ENCODE measurements at places on chromosomes 13 and 19.

- no peak for DNase-seq
Observed at GRCh38 chr13:99867535-99868257, 103.9 kb downstream of the ZIC5 start.

- no peak for DNase-seq
Observed at GRCh38 chr13:99875391-99875790, 96.2 kb downstream of the ZIC5 start.

DNA sequence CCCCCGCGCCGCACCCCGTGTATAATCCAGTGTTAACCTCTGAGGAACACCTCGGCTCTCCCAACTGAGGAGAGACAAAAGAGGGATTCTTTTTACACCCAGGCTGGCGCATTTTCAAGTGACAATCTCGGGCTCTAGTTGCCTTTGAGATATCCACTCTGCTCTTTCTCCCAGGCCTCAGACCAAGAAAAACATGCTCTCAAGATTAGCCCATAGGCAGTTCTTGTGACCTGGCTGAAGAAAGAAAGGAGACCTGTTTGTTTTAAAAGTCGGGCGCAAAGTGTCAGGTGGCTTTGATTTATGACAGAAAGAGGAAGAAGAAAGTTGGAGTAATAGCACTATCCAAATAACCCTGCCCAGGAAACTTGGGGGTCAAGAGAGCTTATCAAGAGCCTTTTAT lies 27.3 kb downstream of the SHISA2 start:
- DNase-seq, result no peak

DNA sequence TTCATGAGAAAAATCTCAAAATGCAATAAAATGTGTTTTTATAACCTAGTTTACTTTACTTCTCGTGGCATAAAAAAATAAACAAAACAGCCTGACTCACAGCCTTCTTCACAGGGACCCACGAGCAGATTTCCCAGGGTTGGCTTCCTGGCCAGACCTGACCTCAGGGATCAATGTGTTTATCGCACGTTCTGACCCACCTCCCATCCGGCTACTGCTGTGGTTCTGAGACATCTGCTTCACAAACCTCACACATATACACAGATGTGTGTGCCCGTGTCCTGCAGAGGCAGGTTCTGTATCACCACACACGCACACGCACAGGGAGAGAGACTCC lies 118.3 kb downstream of the COL4A2 start:
- no peak for DNase-seq

GRCh38 chr13:114027046-114027715 lies 53.3 kb upstream of the C13orf46 start:
- no peak for DNase-seq

DNA sequence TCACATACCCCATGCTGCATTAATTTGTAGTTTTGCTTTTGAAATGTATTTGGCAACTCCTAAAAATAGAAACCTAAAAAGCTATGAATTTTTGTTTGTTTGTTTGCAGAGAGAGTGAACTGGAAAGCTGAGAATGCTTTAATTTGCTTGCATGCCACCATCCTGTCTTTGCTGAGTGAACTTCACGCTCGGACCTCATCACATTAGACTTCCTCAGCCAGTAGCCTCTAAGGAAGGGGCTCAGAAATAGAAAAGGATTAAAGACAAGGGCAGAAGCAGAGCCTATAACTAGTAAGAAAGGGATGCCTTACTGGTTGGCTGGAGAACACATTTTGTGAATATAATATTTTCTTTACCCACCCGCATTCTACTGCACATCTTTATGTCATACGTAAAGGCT lies 275.1 kb downstream of the DCLK1 start:
- no peak for DNase-seq

GRCh38 chr13:20171364-20171763 lies 10.5 kb upstream of the GJA3 start:
- DNase-seq, result no peak

DNA sequence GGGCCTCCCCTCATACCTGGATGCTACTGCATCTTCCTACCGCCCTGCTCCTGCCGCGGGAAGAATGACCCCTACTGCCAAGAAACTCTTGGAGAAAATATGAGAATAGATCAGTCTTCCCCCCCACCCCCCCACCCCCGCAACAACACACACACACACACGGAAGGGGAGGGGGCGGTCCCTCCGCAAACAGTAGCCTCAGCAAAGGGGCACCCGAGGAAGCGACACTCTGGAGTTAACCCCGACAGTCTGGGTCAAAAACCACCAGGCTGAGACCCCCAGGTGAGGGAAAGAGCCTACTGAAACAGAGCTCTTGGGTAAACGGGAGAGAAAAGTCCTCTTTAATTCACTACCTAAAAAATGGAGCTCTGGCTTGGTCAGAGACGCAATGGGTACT lies 1.2 kb downstream of the MED26 start:
- no peak for DNase-seq

DNA sequence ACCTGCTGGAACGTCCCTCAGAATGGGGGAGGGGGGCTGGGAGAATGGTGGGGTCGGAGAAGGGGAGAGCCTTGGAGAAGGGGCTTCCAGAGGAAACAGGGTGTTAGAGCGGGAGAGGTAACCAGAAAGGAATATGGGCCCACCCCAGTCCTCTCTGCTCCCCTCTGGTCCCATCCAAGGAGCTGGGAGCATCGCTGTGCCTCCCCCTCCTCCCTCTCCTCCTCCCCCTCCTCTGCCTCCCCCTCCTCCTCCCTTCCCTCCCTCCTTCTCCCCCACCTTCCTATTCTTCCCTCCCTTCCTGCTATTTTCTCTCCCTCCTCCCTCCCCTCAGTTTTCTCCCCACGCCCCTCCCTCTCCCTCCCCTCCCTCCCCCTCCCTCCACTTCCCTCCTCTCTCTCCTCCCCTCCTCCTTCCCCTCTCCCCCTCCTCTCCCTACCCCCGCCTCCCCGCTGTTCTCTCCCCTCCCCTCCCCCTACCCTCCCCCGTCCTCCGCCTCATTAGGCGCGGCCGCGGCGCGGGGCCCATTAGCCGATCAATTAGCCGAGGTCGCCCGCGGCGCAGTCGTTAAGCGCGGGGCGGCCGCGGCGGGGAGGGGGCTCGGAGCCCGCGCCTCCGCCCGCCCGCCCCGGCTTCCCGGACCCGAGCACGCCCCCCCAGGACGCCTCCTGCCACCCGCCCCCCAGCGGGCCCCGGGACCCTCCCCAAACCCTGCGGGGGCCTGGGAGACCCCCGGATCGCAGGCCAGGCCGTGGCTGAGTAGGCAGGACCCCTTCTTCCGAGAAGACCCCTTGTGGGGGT lies 15.4 kb downstream of the TLE5 start:
- DNase-seq, result no peak

DNA sequence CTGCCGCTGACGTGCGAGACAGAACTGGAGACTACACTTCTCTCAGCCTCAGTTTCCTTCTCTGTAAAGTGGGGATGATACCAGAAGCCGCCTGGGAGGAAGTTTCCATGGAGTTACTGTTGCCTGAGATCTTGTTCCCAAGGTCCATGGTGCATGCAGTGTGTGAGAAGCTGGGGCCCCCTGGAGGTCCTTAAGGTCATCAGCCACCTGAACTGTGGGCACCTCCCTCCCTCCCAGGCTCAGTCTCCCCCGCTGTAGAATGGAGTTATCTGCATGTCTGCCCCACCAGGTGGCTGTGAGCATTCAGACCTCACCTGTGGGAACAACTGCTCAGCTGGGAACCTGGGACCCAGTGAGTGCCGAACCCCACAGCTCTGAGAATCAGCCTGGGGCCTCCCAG lies 2.7 kb downstream of the CRX start:
- no peak for DNase-seq

- DNase-seq, result no peak
Observed at GRCh38 chr13:112931028-112931934, 37.7 kb upstream of the MCF2L start.

Data from stimulated activated CD8-positive, alpha-beta memory T cell treated with anti-CD3 and anti-CD28 coated beads, Interleukin-15, amount 100 ng/mL, for 48 hours (primary cell).